Cardiac septum (tissue), 1 donor: ENCODE measurements at places on chromosomes 4 and X. TPM values are rescaled to one million over a fixed set of nuclear protein-coding genes. Genes with fewer than 3 reads are reported as not detected.

IKBKG gene
- 18.9 TPM for total RNA-seq

CCNG2 gene
- total RNA-seq: 10.5 TPM

ARX gene
- not detected for total RNA-seq

NPNT gene
- total RNA-seq: 11.1 TPM

FABP2 gene
- 0.57 TPM for total RNA-seq

HPSE gene
- total RNA-seq: 0.97 TPM
